ENCODE measurements at places on chromosomes 7 and 10. TPM values are rescaled to one million over a fixed set of nuclear protein-coding genes. Genes with fewer than 3 reads are reported as not detected.
A peak's percentile ranks its signal among the peaks of the same experiment; 100 is the strongest.

DNA sequence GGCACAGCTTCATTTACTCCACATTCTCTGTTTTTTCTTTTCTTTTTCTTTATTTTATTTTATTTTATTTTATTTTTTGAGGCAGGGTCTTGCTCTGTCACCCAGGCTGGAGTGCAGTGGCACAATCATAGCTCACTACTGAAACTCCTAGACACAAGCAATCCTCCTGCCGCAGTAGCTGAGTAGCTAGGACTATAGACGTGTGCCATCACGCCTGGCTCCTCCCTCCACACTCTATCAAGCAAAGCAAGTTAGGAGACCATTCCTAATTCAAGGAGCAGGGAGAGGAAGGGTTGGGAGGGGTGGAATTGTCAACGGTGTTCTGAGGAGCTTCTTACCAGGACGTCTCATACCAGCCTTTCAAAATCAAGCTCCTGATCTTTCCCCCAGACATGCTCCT, 52.4 kb downstream of the OAT start:
- no peak for DNase-seq

ACSM6 gene
- not detected for total RNA-seq

DNA sequence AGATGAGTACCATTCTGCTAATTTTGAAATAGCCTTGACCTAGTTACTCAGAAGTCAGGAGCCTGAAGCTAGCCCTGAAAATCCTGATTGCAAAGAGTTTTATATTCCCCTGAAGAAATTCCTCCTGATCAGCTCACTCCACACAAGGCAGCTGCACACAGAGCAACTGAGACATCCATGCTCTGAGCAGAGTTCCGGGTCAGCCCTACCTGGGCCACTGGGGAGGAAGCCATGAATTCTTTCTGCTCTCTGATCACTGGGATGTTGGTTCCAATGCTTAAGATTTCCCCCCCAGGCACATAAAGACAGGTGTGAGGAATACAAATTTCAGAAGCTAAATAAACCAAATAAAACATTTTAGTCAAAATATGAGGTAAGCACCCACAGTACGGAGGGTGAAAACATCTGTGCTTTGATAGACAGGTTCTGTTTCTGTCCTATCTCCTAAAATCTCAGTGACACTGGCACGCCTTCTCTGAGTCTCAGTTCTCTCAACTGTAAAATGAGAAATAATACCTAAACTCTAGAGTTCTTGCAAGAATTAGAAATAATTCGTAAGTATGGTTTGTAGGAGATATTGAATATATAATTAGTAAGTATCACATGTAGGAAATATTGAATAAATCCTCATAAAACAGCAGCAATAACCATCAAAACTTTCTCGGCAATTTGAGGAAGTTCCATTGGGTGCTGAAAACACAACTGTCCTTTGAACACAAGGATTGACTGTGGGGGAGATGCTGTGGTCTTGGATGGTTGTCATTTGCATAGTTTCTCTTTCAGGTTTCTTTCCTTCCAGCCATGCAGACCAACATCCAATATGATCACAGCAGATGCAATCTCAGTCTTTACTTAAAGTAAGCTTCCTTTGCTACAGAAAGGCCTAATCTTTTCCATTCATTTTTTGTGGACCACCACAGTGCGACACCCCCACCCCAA, 133.0 kb upstream of the TNS3 start:
- peak; percentile 47 for DNase-seq

CC2D2B gene
- 2.6 TPM for total RNA-seq

DNA sequence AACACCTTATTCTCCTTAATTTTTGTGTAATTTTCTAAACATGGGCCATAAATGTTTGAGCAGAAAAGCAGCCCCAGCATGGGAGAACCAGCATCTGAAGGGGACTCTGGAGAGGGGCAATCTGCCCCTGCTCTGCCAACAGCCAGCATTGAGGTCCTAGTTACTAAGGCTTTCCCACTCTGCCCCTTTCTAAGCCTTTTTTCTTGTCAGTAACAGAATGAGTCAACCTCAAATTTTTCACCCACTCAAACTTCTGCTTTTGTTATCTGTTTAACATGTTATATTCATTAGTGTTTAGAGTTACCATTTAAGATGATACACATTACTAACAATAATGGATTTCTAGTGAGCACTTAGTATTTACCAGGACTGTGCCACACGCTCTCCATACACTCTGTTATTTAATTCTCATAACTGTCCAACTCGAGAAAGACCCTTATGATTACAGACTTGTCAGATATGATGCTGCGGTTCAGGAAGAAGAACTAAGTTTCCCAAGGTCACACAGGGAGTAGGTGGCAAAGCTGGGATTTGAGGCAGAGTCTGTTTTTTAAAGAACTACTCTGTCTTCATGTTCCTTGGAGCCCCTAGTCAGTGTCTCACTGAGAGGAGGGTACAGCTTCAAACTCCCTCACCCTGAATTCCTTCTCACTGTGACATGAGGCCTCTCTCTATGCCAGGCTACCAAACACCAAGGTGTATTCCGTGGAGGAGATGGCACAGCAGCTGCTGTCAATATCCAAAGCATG, 19.9 kb upstream of the GPAM start:
- DNase-seq, result no peak

- DNase-seq, result no peak
Observed at GRCh38 chr10:108052981-108053380, 888.5 kb upstream of the SORCS1 start.

CALHM3 gene
- not detected for total RNA-seq

- DNase-seq, result no peak
Observed at GRCh38 chr10:10676972-10677371, 340.7 kb upstream of the CELF2 start.

DNA sequence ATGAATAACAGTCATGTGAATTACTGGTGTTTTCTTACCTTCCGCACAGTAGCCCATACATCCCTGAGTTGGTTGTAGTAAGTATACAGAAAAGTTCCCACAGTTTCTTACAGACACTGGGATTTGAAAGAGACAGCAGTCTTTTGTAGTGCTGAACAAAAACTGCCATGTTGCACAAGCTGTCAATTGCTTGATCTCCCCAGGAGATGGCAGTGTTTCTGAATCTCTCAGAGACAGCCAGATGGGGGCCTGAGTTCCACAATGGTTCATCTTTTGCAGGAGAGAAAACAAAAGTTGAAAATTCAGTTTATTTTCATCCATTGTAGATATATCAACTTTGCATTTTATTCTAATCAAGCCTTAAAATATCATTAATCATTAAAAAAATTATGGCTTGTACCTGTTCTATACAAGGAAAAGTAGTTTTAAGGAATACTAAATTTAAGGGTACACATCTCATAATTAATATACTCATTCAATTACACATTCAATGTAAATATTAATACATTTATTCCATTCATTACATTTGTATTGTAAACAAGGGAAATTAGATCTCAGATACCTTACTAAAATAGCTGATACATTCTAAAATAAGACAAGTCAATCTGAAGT, 14.5 kb downstream of the VWDE start:
- no peak for DNase-seq

ANK3 gene
- 3.8 TPM for total RNA-seq
